ENCODE measurements at places on chromosomes 1 and 21.

DNA sequence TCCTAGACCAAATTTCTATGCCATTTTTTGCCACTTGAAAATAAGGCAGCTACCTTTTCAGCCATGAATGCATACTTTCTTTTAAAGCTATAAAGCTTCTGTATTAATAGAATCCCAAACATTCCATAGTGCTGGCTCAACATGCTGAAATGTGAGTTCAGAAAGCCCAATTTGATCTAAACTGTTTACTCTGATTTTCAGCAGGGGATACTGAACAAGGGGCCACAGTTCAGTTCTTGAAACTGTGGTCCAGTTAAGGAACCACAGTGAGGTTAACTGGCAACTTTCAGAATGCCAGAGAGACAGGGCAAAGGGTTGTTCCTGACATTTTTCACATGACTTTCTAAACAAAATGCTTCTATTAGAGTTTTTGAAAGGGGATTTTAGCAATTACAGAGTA is 85.7 kb upstream of the COL11A1 start:
- no peak for DNase-seq

- no peak for DNase-seq
These were observed 72.4 kb downstream of the AGBL4 start for GRCh38 chr1:49951385-49951784.

- no peak for DNase-seq
These were observed 54.9 kb downstream of the TM2D1 start for GRCh38 chr1:61670016-61670415.

- DNase-seq, result no peak
These were observed 37.6 kb downstream of the BEND5 start for GRCh38 chr1:48739091-48739490.

- DNase-seq, result no peak
These were observed 93.6 kb downstream of the RAVER2 start for GRCh38 chr1:64838486-64838885.

DNA sequence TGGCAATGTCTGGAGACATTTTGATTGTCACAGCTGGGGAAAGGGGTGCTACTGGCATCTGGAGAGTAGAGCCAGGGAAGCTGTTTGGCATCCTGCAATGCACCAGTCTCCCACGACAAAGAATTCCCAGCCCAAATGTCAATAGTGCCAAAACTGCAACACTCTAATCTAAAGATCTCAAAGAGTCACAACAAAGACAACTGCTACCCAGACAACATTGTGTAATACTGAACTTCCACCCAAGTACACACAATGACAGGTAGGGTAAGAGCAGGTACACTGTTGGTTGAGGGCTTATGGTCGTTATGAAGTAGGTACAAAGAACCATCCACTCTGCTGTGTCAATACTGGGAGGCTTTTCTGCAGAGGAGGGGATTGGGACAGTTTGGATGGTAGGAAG is 8.2 kb upstream of the TMEM51 start:
- DNase-seq, result no peak

DNA sequence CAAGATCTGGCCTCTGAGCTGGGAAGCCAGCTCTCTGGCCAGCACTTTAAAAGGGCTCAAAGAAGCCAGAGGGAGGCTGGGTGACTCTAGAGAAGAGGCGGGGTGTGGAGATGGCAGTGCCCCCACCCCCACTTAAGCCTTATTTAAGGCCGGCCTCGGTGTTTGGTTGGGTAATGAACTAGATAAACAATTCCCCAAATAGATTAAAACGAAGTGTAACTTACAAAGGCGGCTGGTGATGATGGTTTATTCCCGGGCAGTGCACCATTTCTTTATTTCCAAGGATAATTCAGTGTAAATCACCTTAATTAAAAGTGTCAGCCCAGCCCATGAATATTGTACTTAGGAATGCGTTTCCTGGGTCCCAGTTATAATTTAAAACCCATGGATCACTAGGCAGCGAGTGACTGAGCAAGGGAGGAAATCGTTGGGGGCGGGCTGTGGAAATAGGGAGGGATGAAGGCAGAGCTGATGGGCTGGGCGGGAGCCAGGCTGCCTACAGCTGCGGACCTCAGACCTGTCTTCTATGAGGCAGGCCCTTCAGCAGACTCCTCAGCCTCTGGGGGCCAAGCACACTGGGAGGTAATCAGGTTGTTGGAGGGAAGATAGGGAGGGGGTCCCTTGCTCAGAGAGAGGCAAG is 54.9 kb downstream of the TMEM53 start:
- DNase-seq, result no peak

DNA sequence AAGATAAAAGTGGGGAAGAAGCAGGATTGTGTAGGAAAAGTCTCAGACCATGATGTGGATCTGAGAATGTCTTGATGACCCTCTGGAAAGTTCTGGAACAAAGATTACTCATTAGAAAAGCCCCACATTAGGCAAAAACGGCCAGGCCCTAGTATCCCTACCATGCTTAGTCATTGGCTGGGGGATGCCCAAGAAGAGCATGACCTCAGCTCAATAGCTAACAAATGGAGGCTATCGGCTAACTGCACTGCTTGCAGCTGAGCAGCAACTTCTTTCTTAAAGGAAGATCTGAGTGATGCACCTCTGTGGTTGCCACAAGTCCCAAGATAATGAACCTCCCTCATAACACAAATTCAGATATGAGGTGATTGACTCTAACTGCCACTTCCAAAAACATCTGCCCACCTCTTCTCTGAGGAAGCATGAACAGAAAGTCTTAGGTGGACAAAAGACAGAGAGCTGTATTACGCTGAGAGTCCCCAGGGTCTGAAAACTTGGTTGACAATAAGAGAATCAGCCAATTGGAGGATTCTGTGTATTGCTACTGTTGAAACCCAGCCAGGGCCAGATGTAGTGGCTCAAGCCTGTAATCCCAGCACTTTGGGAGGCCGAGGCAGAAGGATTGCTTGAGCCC is 64.6 kb upstream of the AK4 start:
- no peak for DNase-seq

DNA sequence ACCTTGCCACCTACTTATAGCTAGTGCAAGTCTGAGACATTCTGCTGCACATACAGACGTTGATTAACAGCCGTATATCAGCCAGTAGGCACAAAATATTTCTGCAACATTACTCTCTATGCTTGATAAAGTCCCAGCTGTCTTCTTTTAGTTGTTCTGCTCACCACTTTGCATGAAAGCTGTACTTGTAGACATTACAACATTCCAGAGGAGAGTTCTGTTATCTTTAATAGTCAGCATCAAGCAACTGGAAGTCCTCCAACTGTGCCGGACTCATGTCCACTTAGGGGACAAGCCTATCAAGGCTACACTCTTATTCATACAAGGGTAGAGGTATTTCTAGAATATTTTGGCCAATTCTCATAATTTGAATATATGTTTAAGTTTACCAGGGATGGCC is 50.0 kb downstream of the CACHD1 start:
- DNase-seq, result no peak

GRCh38 chr1:235946571-235946981 is 79.9 kb upstream of the LYST start:
- DNase-seq, result no peak

GRCh38 chr1:8216005-8216404 is 101.9 kb upstream of the SLC45A1 start:
- no peak for DNase-seq

GRCh38 chr1:206706806-206707366 is 22.2 kb downstream of the MAPKAPK2 start:
- DNase-seq, result no peak

DNA sequence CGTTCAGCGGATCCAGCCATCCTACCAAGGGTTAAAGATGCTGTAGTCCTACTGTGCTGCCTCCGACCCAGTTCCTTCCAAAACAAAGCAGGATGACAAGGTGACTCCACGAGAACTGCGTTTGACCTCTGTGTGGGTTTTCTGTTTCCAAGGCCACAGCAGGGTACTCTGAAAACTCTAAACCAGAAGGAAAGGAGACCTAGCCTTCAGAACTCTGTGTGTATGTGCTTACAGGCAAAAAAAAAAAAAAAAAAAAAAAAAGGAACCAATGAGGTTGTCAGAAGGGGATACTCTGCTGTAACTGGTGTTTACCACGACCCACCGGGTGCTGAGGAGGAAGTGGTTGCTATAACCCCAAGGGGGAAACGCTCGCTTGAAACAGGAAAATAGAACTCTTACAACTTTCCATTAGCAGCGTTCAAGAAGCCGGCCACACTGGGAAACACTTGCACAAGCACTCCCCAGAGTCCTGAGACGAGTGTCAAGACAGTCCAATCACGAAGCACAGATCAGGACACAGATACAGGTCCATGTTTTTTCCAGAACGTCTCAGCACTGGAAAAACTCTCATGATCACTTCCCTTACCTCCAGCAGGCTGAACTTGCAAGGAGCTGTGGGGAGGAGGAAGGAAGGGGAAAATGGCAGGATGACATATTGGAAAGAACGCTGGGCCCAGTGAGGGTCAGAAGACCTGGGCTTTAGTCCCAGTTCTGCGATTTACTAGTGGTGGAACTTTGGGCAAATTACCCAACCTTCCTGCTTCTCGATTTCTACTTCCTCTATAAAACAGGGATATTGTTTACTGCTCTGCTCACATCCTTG is 64.0 kb downstream of the ITPKB start:
- no peak for DNase-seq

DNA sequence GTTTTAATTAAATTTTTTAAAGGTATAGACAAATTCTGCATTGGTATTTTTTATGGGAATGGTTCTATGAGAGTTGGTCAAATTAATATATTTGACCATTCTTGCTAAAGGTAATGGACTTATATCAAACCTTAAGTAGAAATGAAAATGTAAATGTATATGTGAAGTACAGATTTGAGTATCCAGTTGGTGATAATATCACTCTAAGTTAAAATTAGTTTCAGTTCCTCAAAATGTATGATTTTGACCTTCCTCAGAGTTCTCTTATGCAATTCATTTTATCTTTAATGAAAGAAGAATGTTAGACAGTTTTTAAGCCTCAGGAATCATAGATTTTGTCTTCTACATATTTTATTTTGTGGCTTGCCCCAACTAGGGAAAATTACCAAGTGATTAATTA is 1291.5 kb upstream of the B3GALT2 start:
- no peak for DNase-seq

DNA sequence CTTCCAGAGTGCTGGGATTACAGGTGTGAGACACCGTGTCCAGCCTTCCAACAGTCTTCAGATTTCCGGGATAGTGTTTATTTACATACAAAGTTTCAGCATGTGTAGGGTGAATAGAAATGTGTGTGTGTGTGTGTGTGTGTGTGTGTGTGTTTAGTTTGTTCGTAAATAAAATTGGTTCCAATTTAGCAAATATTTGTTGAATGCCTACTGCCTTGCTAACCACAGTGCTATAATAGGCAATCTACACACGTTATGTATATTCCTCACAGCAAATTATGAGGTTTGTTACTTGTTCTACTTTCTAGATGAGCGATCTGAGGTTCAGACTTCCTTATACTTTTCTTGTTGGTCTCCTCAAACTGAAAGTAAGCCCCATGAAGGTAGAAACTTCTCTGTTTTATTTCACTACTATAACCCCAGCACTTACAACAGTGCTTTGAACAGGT is 32.8 kb upstream of the EPS15 start:
- no peak for DNase-seq

GRCh38 chr21:39336457-39337008 is 12.4 kb downstream of the HMGN1 start:
- DNase-seq, result no peak

GRCh38 chr1:118999348-119000071 is 11.4 kb upstream of the TBX15 start:
- DNase-seq, result no peak

DNA sequence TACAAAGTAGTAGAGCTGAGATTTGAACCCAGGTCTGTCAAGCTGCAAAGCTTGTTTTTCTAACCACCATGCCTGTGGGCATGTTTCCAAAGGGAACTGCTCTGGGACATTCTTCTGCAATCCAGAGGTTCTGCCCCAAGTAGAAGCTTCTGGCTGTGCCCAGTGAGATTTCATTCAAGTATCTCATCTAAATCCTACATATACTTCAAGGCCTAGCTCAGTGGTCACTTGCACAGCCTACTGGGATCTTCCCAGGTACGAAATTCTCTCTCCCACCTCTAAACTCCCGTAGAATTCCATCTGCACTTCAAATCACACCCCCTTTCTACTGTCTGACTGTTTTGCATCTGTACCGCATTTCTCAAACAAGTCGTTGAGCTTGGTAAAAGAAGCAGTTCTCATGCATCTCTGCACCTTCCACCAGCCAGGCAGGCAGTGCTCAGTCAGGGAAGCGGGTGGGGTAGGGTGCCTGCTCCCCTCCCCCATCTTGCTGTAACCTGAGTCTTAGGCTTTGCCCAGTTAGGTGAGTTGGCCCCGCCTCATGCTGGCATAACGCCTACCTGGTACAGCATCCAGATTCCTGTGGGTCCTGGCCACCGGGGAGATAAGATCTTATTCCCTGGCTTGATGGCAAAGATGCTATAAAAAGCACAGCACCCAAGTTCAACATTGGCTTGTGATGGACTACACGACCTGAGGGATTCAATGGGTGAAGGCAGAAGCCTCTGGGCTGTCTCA is 13.5 kb downstream of the SLC9A1 start:
- DNase-seq, result no peak

DNA sequence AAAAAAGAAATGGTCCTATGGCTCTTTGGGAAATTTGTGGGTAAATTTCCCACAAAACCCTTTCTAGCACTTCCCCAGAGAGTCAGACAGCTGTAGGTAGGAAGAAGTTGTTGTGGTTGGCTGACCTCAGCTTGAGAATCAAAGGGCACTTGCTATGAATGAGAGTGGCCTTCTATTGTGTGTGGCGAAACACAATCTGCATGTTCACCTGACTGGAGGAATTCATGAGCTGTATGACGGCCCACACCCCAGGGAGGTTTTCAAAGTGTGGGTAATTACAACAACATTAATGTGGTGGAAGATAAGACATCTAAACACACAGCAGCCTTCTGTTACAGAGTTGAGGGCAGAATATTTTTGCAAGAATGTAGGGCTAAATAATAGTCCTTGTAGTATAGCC is 38.8 kb downstream of the NGF start:
- DNase-seq, result no peak

GRCh38 chr1:23118957-23119792 is 49.5 kb downstream of the LUZP1 start:
- no peak for DNase-seq

DNA sequence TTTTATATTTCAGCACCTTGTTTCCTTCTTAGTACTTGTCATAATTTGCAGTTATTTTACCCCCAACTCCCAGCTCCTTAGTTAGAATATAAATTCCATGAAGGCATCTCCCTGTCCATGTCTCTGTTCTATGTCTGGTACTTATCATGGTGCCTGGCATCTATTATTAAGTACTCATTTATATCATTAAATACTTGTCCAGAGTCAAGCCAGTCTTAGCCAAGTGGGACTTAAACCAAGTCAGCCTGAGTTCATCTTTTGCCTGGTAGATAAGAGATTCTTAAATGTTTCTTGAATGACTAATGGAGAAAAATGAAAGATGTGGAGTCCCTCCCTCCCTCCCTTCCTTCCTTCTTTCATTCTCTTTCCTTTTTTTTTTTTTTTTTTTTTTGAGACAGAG is 9.4 kb downstream of the SLC25A44 start:
- no peak for DNase-seq

GRCh38 chr1:155080312-155081228 is 1.9 kb downstream of the EFNA3 start:
- DNase-seq, result peak; percentile 30

- DNase-seq, result no peak
These were observed 18.9 kb downstream of the C1orf21 start for GRCh38 chr1:184405801-184406142.

- no peak for DNase-seq
These were observed 61.4 kb upstream of the CNIH3 start for GRCh38 chr1:224554620-224555259.
